GM10248 (cell line): ENCODE measurements at places on chromosomes 12 and 14.

DNA sequence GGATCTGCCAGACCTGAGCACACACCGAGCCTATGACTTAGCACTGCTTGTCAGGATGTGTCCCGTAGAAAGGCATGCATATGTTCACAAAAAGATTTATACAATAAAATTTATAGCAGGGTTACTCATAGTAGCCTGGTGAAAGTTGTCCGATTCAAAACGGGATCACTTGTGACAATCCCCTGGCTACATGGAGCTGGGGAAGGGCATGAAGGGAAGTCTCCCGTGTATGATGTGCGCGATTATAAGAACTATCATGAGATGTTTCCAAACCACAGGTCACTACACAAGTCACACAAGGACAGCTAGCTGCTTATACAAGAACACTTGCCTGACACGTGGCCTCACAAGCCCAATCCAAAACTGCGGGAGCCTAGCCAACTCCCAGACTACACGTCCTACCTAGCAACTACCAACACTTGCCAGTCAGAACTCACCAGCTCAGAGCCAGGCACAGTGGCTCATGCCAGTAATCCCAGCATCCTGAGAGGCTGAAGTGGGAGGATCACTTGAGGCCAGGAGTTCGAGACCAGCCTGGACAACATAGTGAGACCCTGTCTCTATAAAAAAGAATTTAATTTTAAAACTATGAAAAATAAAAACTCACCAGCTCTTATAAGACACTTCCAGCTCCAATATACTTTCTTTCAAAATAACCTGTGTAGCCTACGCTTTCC, 7.5 kb upstream of the CDCA4 start:
- DNase-seq = peak; percentile 5

DNA sequence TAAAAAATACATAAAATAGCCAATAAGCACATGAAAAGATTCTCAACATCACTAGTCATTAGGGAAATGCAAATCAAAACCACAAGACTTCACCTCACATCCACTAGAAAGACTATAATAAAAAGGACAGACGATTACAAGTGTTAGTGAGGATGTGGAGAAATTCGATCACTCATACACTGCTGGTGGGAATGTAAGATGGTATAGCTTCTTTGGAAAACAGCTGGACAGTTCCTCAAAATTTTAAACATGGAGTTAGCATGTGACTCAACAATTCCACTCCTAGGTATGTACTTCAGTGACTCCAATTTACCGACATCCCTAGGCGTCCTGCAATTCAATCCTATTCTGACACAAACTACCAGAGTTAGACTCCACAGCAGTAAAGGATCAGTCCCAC, 13.7 kb downstream of the TRIM9 start:
- no peak for DNase-seq

DNA sequence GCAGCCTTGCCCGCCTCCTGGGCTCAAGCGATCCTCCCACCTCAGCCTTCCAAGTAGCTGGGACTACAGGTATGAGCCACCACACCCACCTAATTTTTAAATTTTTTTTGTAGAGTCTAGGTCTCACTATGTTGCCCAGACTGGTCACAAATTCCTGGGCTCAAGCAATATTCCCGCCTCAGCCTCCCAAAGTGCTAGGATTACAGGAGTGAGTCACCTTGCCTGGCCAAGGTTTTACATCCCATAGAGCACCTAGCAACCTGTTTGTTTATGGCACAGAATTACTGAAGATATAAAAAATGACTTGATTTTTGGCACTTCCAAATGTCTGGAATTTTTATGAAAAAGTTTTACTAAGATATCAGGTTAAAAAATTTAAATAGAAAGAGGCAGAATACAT, 16.5 kb downstream of the MYO1A start:
- DNase-seq = no peak

DNA sequence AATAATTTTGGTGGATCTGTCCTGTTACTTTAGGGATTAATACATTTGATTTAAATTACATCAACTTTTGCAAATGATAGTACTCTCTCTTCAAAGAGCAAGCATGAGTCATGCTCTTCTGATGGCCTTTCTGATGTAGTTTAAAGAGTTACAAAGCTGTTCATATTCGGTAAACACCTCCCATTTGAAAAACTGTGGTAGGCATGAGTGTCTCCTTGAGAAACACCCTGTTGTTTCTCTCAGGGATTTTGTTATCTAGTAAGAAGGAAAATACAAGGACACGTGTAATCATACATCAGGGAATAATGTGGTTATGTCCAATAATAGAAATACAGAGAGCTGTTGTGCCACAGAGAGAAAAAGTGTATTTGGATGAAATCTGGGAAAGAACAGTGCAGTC, 53.3 kb upstream of the E2F7 start:
- DNase-seq = no peak

DNA sequence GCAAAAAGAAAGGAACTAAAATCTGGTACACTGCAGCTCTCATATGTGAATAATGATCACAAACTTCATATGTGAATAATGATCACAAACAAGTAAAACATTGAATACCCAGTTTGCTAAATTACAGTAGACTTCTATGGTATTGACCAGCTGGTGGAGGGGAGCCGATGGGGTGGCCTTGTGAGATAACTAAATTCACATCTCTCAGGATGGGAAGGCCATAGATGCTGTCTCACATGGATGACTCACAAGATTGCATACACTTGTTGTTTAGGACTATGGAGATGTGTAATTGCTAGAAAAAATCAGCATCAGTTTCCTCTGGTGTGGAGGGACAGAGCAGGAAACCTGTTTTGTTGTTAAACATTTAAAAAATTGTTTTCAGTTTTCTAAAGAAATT, 49.2 kb downstream of the ACACB start:
- no peak for DNase-seq

GRCh38 chr12:85979641-85980040, 105.5 kb downstream of the NTS start:
- no peak for DNase-seq

GRCh38 chr12:95102916-95103671, 29.7 kb upstream of the NR2C1 start:
- peak; percentile 68 for DNase-seq

DNA sequence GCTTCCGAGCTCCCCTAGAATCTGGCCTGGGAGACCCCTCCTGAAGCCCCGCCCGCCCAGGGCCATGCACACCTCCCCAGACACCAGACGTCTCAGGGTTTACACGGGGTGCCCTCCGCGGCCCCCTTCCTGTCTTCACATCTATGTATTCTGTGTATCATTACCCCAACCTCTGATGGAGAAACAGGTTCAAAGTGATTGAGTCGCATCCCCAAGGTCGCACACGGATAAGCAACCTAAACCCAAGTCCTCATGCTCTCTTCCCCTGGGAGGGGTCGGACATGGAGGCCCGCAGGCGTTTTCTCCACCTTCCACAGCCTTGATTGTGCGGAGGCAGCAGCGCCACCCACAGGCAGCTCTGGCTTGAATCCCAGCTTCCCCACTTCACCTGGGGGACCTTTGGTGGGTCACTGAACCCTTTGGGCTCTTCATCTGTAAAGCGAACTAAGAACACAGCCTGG, 237.3 kb downstream of the BCL11B start:
- no peak for DNase-seq

- DNase-seq = peak; percentile 54
These were observed 199.5 kb downstream of the ANO6 start for GRCh38 chr12:45415393-45415817.

- DNase-seq = no peak
These were observed 187.8 kb upstream of the AMIGO2 start for GRCh38 chr12:47267571-47267970.

GRCh38 chr14:22935156-22935555, 6.0 kb upstream of the PRMT5 start:
- no peak for DNase-seq

DNA sequence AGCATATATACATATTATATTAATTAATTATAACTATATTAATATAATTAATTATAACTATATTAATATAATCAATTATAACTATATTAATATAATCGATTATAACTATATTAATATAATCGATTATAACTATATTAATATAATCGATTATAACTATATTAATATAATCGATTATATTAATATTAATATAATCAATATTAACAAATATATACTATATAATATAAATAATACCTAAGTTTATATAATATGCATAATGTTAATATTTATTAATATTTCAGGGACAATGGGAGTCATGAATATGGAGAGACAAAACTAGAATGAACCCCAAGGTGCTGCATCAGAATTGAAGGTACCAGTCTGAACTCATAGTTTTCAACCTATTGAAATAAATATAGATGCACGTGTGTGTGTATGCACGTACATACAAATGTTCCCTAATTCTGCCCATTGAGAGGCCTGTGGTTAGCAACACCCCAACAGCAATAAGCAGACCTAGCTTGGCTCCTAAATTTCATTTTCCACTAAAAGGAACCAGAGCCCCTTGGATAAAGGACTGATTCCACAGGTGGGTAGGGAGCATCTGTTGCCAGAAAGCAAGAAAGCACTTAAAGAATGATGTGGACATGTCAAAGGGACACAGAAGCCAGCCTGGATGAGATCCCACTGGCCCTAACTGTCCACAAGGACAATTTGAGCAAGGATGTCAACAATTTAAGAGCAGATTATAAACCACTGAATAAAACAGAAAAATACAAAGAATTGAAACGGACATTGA, 21.3 kb downstream of the SSH1 start:
- no peak for DNase-seq

DNA sequence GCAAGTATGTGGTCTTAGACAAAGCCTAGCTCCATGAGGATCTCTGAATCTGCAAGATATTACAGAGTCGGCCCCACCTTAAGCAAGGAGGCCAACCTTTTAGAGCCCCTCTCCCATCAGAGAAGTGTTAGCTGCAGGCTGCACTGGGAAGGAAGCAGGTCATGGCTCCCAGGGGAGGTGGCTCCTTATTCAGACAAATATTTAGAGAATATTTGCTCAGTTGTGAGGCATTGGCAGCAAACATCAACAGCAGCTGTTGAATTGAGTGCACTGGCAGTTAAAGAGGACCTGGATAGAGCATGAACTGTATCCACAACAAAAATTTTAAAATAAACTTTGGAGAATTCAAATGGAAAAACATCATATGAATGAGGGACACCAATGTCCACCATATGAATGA, 44.7 kb downstream of the FSCB start:
- DNase-seq = no peak

DNA sequence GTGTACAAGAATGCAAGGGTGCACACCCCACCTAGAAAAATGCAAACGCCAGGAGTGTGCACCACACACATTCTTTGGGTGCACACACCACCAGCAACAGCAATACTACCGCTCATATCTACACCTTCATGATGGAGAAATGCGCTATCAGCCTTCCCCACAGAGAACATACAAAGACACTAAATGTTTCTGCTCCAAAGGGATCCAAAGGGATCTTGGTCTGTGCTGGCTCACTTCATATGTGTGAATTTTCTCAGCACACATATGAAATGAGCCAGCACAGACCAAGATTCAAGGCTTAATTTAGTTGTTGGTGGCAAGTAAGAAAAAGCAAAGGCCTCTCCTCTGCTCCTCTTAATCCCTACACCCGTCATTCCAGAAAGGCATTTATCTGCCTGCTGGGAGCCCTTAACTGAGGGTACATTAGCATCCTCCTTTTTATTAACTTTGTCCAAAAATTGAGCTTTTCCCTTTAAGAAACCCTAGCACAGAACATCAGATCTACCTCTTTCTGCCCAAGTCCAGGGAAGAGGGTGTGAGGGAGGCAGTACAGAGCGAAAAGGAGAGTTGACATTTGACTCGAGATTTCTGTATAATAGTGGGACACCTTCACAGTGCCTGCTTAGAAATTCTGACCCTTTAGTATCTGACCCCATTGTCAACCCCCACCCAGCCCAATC, 8.3 kb downstream of the BMP4 start:
- no peak for DNase-seq

- no peak for DNase-seq
These were observed 6.5 kb downstream of the TTC7B start for GRCh38 chr14:90809530-90810312.
